ENCODE measurements at places on chromosomes 5 and 9.

DNA sequence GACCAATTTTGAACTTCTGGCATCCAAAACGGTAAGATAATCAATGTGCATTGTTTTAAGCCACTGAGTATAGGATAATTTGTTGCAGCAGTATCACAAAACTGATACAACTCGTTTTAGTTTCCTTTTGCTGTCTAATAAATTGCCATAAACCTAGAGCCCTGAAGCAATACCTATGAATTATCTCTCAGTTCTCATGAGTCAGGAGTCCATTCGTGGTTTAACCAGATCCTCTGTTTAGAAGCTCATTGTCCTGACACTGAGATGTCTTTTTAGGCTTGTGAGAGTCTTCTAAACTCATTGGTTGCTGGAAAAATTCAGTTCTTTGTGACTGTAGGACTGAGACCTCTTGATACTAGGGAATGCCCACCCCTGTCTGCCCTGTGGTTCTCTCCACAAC is 262.9 kb downstream of the SEMA5A start:
- DNase-seq: no peak

GRCh38 chr5:77767301-77767700 is 8.8 kb downstream of the TBCA start:
- DNase-seq: no peak

- DNase-seq: no peak
Measured at GRCh38 chr5:9470410-9470809, 75.5 kb downstream of the SEMA5A start.

DNA sequence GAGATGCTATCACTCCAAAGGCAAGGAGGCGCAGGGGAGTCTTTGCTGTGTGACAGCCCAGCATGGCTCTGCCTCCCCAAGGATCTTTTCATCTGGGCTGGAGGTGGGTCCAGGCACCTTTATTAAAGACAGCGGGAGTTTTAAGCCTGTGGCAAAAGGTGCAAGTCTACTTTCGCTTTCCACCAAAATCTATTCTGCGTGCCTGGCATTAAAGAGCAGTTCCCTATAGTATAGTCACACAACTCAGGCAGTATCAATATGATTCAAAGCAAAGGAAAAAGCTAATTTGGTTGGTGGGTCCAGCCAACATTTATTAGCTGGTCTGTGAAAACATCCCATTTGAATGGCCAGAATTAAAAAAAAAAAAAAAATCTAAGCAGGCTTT is 398.7 kb downstream of the EBF1 start:
- DNase-seq: no peak

DNA sequence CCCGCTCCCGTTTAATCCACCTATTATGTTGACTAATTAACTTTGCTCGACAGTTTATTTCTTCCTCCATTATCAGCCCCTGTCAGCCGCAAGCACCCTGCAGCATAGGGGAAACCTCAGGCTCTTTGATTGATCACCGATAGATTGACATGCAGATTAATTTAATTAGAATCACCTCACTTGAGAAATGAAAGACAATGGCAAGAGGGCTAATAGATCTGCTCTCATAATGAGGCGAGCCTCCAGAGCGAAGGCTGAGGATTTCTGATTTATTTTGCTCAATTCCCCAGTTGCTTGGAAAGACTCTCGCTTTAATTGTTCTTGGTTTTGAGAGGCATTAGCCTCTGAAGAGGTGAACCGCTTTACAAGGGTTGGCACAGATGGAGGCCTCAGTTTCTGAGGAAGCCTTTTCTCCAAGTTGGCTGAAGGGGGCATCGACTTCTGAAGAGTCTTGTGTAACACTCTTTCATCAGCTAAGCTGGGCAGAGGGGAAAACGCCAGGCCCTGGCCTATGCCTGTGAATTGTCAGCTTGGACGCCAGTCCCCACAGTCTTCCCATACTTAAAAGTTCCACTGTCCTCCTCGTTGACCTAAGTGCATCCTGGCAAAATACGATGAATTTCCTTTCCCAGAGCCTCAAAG is 275.4 kb downstream of the EBF1 start:
- no peak for DNase-seq

DNA sequence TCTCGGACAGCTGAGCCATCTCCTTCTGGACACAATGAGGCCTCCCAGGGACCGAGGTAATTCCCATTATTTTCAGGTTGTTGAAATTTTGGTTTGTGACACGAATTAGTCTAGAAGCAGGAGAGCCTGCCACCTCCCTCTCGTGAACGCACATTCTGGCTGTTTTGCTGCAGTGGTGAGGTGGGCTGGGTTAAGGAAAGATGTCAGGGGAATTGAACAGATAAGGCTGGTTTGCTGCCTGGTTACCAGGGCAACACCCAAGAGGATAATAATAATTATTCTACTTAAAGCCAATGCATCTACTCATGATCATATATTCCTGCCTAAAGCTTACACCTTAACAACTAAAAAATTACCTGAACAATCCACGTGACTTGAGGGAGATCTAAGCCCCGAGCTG is 38.1 kb downstream of the DDX31 start:
- no peak for DNase-seq

DNA sequence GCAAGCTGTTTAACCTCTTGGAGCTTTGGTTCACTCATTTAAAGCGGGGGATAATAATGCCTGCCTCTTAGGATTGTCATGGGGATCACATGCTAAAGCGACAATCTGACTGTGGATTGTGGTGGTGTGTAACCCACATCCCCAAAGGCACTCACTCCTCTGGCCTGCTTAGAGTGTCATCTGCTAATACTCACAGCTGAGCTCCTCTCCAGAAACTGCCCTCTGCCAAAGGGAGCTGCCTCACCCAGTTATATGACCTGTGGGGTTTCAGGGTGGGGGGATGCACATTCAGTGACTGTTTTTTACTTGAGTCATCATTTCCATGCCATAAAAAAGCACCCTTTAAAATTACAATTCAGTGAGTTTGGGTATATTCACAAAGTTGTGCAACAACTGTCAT is 110.0 kb upstream of the SPOCK1 start:
- no peak for DNase-seq

GRCh38 chr5:113053511-113053995 is 77.0 kb downstream of the DCP2 start:
- no peak for DNase-seq

GRCh38 chr9:3875361-3876132 is 349.7 kb upstream of the RFX3 start:
- DNase-seq: no peak

DNA sequence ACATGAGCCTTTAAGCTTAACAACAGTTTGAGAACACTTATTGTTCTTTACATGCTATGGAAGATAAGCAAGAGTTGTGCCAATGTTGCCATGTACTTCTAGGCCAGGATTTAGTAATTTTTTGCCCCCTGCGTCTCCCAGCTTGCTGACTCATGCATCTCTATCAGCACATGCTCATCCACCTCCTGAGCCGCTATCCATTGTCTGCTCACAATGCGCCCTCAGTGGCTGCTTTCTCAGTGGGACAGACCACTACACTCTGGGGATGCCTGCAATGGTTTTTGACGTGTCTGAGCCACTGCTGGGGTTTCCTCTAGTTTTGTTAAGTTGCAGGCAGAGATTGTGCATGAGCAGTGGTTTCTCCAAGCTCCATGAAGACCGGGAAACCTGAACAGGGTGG is 50.9 kb upstream of the PHF2 start:
- no peak for DNase-seq

GRCh38 chr5:139552893-139553575 is 8.1 kb upstream of the UBE2D2 start:
- DNase-seq: no peak

DNA sequence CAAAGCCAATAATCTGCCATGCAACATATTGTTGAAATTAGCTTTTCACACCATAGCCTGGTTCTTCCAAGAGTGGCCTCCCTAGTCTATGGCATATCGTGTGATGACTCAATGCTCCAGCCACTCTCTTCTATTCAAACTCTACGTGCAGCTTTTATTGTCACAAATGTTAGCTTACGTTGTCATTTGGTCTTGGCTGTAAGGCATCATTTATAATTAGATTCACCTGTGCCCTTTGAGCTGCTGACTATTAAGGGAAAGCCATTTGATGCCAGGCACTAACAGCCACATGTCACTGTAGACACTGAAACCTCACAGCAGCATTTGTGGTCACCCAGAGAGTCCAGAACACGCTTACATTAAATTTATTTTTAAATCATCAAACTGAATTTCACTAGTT is 66.8 kb downstream of the APBA1 start:
- DNase-seq: no peak

DNA sequence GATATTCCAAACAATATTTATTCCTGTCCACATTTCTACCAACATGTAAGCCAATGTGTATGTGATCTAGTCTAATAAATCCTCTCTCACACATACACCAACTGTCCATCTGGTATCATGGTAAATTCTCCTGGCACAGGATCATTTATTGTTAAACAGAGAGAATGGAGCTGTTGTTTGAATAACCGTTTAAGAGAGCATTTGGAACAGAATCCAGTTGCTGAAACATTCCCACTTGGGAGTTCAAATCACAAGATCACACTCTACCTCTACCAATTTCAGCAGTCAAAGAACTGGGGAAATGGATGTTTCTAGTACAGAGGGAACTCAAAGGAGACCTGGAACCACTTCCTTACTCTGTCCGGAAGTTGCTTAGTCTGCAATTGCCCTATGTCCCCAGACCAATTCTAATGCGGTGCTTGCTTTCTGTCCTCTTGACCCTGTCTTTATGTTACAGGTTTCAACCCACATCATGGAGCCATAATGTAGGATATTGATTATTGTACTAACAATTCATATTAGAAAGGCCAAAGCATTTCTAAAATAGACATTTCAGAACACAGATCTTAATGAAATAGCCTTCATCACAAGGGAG is 488.4 kb downstream of the SEMA5A start:
- DNase-seq: no peak

- DNase-seq: no peak
Measured at GRCh38 chr5:21184581-21184980, 1196.6 kb upstream of the CDH18 start.

DNA sequence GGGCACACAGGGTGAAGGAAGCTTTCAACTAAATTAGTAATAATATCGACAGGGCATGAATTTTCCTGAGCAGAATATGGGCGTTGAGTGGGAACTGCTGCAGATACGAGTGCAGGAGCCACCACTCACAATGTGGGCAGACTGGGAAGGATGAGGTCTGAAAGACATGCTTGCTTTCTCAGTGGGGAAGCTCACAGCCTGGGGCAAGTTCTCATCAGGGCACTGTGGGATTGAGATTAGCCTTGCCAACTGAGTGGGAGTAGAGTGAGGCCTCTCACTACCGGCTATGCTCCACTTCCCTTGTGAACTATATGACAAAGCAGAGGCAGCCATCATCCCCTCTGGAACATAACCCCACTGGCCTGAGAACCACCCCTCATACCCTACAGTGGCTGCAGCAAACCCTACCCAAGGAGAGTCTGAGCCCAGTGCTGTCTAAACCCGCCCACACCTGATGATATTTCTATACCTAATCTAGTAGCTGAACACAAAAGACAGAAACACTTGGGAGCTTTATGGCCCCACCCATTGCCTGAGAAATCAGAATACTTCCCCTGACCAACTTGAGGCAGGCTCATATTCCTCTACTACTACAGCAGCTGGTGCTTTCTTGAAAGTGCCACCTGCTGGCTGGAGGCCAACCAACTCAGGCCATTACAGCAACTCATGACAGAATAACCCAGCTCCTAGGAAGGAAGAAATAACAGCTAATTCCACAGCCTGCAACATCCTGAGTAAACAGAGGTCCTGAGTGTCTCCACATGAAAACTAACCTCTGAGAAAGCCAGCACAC is 173.7 kb upstream of the SPEF2 start:
- DNase-seq: no peak

- DNase-seq: no peak
Measured at GRCh38 chr5:4216142-4216541, 620.5 kb downstream of the IRX1 start.

- no peak for DNase-seq
Measured at GRCh38 chr9:89436963-89437625, 60.8 kb downstream of the SEMA4D start.

DNA sequence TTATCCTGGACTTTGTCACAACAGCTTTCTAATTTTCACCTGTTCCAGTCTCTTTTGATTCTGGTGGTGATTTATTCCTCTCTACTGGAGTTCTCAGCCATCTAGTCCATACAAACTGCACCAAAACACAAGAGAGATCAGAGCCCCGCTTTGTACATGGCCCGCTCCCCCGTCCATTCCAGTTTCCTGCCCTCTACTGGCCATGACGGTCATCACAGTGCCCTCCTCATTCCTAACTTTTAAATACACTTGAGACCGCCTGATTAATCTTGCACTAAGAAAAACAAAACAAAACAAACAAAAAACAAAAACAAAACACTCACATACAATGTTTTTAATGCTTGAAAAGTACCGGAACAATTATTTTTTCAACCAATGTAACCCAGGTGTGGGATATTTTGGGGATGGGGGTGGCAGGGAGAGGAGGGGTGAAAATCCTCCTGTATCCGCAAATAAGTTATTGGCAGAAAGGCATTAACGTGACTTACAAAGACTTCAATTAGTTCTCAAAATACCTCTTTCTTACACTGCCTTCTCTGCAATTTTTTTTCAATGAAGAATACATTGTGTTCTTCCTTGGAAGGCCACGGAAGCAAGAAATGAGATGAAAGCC is 84.8 kb upstream of the PAM start:
- no peak for DNase-seq

DNA sequence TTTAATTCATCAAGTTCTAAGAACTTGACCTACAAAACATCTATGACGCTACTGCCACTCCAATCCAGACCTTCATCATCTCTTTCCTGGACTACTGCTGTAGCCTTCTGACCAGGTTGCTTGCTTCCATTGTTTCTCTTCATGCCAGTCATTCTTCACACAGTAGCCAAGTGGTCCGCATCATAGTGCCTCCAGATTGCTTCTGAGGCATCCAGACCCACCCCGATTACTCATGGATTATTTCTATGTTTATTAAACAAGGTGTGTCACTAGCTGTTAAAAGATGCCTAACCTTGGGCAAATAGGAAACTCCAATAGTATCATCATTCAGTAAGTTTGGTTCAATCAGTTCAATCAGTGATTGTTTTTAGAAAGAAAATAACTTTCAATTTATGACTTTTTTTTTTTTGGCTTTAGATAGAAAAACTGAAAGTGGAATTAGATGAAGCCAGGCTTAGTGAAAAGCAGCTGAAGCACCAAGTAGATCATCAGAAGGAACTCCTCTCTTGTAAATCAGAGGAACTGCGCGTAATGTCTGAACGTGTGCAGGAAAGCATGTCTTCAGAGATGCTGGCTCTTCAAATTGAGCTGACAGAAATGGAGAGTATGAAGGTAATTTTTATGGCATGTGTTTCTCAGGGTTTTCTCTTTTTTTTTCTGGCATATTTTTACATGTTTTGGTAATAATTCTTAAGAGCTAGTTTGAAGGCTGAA is 9.5 kb downstream of the SPDL1 start:
- no peak for DNase-seq

- DNase-seq: no peak
Measured at GRCh38 chr5:136006164-136006563, 22.6 kb upstream of the TGFBI start.

DNA sequence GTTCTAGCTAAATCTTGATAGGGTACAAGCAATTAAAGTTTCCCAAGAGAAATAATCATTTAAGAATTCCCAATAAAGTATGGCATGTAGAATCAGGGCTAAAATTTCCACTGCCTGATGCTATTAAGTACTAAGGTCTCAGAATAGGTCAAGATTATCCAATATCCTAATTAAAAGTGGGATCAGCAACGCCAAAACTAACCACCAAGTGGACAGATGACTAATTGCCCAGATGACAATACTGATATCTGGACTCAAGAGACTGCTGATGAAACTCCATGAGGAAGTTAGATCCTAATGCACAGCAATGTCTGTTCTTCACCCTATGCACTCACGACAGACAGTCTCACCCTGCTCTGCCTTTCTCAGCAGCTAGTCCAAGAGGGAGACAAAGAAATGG is 14.3 kb downstream of the DEPDC1B start:
- DNase-seq: no peak
